ENCODE measurements at places on chromosomes 2 and 18.

DNA sequence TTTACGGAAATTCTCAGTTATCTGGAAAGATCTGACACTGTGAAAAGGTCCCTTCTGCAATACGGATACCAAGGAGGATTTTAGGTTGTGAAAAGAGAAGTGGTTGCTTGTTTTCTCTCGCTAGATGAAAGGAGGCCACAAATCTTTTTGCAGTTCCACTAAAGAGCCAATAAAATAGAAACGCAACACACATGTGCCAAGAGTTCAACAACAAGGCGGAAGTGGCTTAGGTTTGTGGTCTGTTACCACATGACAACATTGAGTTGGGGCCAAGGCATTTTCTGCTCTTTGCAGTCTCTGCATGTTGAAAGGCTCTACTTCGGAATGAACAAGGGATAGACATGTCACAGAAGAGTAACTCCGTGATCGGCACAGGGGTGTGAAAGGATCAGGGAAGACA, 115.7 kb upstream of the OSR1 start:
- peak; percentile 16 for DNase-seq

- DNase-seq = no peak
Measured at GRCh38 chr2:38619458-38620164, 16.9 kb upstream of the HNRNPLL start.

DNA sequence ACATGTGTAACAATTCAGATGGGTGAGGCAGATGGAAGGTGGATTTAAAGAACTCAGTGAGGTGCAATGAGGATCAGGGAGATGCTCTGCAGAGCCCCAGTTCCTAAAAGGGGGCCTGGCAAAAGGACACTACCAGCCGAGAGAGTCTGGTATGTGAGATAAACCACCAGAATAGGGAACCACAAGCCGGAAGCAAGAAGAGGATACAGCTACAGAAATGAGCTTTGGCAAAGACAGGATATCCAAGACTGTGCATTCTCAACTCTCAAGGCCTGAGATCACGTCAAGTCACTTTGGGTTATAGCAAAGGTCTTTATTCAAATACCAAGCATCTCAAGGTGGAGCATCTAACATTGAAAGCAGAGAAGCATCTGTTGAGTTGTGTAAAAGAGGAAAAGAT, 293.5 kb downstream of the ARHGAP15 start:
- no peak for DNase-seq

DNA sequence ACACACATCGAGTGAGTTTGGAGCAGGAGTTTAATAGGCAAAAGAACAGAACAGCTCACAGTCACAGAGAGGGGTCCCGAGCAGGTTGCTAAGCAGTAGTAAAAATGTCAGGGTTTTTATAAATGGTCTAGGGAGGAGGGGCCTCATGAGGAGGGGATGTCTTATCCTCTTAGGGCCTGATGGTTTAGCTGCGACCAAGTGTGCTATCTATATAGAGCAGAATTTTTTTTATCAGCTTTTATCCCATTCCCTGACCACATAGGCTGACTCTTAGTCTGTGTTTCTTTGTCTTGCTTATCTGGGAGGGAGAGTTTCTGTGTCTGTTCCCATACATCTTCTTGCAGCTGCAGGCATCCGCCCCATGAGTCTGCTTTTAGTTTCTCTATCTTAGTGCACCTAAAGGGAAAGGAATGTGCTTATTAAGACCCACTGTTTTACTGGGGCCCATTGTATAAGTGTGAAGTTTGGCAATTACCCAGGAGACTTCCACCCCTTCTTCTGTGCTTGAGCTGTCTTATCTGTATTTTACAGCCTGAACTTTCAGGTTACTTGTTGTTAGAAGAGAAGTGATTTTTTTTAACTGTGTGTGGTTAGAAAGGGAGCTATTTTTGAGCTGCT, 30.4 kb upstream of the GMCL1 start:
- no peak for DNase-seq

GRCh38 chr2:5672749-5673144, 19.4 kb upstream of the SOX11 start:
- DNase-seq = no peak

GRCh38 chr2:5867056-5867455, 174.9 kb downstream of the SOX11 start:
- DNase-seq = no peak

DNA sequence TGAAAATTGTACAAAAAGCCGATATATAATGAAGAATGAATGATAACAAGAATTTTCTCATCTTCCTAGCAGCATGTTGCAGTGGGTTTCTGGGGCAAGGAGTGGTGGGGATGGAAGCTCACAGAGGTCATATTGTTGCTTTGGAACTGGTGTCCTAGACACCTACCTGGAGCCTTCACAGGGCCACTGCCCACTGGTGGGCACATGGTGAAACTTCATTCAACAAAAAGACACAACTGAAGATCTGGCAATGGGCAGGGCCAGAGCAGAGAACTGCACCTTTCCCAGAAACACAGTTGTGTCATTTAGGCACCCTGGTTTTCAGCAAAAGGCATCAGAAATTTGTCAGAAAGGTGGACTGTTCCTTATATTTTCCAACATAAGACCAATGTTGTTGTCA, 115.3 kb downstream of the FHOD3 start:
- DNase-seq = no peak

- no peak for DNase-seq
Measured at GRCh38 chr18:66344227-66344626, 259.7 kb downstream of the CDH19 start.

DNA sequence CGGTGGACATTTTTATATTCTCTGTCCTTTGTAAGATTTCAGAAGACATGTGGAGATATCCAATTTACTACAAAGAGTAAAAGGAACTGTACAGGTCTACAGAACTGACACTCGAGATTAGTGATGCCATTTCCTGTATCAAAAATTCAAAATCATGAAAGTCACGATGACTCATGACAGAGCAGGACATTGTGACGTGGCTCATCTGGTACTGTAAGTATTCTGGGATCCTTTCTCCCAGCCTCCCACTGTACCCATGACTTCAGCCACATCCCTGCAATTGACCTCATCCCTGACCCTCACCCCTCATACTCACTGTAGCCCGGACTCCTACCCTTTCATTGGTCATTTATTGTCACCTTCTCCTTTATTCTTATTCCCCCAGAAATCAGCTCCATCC, 736.5 kb downstream of the EPHA4 start:
- no peak for DNase-seq

DNA sequence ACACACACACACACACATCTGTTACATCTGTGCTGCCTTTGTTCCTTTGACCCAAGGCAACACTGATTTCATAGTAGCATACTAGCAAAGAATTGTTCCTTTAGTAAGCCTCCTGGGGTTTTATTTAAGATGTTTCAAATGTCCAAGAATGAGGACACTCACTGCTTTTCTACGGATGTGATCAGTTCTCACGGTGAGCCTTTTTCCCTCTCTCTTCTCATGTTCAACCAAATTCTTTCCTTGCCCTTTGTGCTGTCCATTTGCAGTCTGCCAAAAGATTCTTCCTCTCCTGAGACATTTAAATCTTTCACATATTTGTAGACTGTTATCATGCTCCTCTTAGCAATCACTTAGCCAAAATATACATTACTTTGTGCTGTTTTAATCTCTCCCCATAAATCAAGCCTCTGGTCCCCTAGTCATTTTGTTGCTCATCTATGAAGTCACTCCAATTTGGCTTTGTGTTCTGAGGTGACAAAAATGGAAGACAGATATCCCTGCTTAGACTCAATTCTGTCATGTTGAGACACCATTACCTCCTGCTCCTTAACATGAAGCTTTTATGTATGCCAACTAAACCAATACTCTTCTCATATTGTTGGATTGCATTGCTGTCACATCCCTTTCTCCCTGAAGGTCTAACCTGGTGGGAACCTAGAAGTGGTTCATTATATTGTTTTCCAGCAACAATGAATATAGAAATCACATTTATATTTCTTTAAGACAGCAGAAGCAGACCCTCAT, 1605.3 kb upstream of the ACVR2A start:
- DNase-seq = no peak

DNA sequence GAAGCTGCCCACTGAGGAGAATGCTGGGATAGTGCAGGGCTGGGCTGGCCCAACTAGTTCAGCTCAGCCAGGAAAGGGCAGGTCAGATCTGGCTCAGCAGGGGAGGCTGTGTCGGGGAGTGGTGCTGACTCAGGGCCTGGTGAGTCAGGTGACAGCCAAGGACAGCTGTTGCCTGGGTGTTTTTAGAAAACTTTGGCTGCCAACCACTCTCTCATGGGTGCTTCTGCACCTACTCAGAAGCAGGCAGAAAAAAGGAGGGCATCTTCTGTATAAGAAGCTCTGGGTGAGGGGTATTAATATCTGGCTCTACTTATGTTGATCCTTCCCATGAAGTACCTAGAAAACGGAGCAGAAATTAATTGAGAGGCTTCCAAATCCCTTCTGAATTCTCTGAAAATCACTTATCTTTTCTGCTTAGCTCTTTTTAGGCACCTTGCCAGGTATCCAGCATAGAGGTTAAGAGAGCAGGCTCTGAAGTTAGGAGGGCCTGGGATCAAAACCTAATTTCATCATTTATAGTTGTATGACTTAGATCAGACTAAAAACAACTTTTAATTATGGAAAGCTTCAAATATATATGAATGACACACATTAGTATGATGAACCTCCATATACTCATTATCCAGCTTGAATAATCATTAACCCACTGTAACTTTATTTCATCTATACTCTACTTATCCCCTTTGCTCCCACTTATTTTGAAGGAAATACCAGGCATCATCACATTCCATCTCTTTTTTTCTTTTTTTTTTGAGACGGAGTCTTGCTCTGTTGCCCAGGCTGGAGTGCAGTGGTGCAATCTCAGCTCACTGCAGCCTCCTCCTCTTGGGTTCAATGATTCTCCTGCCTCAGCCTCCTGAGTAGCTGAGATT, 15.5 kb upstream of the RAB10 start:
- DNase-seq = no peak

- no peak for DNase-seq
Measured at GRCh38 chr18:354003-354402, 86.2 kb upstream of the THOC1 start.

DNA sequence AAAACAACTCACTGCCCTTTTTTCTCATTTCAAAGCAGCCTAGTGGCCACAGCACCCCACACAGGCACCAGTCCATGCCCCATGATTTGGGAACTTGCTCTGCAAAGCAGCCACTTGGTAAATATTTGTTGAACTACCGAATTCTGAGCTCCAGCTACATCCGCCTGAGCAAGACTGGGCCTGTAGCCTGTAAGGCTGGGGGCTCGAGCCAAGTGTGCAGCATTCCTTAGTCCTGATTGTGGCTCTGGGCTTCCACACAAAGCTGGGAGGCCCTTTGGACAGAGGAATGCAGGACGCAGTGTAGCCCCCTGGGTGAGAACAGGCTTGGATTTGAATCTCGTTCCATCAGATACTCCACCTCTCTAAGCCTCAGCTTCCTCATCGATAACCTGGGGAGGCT, 88.4 kb downstream of the ACTR2 start:
- DNase-seq = no peak

DNA sequence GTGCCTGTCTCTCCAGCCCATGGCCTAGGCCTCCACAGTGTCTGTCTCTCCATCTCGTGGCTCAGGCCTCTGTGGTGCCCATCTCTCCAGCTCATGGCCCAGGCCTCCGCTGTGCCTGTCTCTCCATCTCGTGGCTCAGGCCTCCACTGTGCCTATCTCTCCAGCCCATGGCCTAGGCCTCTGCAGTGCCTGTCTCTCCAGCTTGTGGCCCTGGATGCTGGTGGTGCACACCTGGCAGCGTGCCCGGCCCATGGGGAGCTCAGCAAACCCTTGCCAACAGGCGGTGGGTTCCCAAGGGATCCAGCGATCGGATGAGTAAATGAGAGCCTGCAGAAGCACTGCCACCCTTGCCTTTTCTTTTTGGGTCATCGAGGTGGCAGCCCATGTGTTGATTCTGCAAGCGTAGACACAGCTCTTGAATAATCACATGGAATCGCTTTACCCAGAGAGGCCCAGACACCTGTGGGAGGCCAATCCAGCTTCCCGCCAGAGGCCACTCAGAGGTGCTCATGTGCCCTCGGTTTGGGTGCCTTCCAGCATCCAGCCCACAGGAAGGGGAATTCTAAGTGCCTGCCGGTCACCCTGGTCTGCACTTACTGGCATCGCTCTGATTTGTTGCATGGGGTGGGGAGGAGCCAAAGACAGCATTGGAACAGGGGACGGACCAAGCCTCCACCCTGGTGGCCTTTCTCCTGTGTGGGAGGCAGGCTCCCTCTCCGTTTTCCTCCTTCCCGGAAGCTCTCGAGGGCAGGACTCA, 101.8 kb upstream of the HDAC4 start:
- no peak for DNase-seq

GRCh38 chr2:168208652-168209051, 38.7 kb downstream of the STK39 start:
- no peak for DNase-seq

- peak; percentile 46 for DNase-seq
Measured at GRCh38 chr2:96267159-96267971, 1.3 kb downstream of the CIAO1 start.

GRCh38 chr2:149877913-149878312, 290.3 kb upstream of the MMADHC start:
- DNase-seq = no peak

DNA sequence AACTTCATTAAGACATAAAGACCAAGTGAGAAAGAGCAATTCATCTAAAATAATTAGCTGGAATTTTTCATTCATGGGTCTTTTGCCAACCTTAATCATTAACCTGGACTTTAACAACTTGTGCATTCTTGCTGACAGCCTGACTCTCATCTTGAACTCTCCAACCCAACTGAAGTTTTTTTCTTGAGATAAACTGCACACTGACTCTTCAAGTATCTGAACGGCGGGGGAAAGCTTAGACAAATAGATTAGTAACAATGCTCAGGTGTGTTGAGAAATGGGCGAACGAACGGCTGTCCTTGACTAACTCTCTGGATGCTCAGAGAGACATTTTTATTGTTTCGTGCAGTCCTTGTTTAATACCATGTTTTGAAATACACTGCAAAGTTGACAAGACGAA, 186.0 kb downstream of the DPP10 start:
- DNase-seq = no peak

GRCh38 chr2:185279999-185280398, 458.6 kb upstream of the FSIP2 start:
- DNase-seq = no peak

- DNase-seq = peak; percentile 24
Measured at GRCh38 chr2:234137400-234138014, 87.0 kb downstream of the SPP2 start.

DNA sequence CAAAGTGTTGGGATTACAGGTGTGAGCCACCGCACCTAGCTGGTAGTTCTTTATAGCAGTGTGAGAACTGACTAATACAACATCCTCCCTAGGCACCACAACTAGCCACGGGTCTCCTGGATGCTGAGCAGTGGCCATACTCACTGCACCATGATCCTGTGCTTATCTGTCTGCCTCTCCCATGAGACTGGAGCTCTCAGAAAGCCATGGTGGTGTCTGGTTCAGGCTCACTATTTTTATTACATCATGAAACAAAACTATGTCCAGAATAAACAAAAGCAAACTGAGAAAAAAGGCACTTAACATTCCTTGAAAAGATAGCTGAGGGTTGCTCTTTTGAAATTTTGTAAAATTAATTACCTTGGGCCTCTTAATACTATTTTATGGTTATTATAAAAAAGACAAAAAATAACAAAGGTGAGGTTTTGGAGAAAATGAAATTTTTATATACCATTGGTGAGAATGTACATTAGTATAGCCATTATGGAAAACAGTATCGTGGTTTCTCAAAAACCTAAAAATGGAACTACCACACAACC, 90.7 kb upstream of the TFCP2L1 start:
- no peak for DNase-seq

- DNase-seq = no peak
Measured at GRCh38 chr18:74990563-74991081, 218.3 kb downstream of the PTGR3 start.

Data from CD4-positive, alpha-beta T cell (primary cell).